ENCODE measurements at places on chromosomes 6 and 20. TPM values are rescaled to one million over a fixed set of nuclear protein-coding genes. Genes with fewer than 3 reads are reported as not detected.

The GABRR1 gene
- total RNA-seq = 0.15 TPM

The IYD gene
- total RNA-seq = 0.14 TPM

The MMP24 gene
- total RNA-seq = 20.5 TPM

The USP49 gene
- 6.0 TPM for total RNA-seq

The CCR6 gene
- total RNA-seq = not detected

The ULBP2 gene
- 0.91 TPM for total RNA-seq

The RING1 gene
- total RNA-seq = 42.4 TPM

The HLA-DMB gene
- total RNA-seq = 0.14 TPM

The PTPRT gene
- 1.0 TPM for total RNA-seq

The GABRR2 gene
- 0.25 TPM for total RNA-seq

The TMEM151B gene
- 2.0 TPM for total RNA-seq

DNA sequence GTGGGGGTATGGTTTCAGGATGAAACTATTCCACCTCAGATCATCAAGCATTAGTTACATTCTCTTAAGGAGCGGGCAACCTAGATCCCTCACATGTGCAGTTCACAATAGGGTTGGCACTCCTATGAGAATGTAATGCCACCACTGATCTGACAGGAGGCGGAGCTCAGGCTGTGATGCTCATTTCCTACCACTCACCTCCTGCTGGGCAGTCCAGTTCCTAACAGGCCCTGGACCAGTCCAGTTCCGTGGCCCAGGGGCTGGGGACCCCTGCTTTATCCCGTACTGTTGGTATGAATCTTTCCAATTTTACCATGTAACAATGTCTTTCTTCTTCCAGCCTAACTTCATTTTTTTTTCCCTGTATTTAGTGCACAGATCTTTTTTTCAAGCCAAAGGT is 94.9 kb downstream of the OGFRL1 start:
- peak; percentile 21 for ATAC-seq

DNA sequence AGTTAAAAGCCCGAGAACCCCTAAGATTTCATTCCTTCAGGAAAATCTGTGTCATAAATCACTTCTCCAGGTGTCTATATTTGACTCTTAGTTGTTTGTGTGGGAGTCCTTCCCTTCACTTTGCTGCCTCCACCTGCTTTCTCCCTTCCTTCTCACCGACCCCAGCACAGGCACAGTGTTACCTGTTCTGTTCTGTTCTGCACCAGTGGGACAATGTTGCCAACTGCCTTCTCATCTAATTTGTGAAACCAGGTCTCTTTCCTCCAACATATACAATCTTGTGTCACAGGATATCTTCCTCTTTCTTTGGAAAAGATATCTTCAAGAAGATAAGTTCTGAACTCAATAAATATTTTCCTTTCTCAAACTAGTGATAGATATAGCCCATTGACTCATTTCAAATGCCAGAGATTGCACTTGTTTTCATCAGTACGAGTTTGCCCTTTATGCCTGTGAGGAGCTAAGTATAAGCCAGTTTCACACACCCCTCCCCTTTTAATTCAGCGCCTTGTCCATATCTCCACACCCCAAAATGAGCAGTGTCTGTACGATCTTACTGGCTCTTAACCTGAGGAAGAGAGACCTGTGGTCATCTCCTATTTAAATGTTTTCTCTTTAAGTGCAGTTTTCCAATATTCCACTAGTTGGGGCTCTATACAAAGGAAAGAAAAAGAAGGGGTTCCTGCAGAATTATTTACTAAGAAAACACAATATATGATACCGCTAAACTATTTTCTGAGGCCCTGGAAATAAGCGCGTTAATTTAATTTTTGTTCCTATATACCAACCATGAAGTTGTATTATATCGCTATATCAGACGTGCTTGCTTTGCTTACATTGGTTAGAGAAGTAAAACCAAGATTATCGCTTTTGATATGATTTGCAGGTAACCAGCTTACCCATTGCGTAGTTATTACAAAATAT is 81.6 kb upstream of the PREP start:
- peak; percentile 55 for ATAC-seq

DNA sequence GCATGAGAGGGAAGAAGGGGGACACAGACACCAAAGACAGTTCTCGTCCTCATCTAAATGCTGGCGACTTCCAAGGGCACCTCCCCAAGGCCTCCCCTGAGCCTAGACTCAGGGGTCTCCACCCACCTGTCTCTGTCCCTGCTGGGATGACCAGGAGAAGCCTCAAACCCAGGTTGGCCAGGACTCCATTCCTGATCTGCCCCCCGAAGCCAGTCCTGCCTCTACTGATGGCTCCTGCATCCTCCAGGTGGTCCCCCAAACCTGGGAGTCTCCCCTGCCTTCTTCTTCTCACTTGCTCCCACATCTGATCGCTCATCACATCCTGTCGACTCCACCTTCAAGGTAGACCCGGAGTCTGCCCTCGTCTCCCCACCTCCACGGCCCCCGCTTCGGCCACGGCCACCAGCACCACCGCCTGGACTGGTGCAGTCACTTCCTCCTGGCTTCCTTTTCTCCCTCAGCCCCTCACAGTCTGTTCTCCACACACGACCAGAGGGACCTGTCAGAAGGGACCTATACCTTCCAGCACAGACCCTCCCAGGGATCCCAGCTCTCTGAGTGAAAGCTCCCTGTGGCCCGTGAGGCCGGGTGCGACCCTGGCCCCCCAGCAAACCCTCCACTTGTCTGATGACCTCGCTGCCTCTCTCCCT is 92.1 kb downstream of the CEBPB start:
- ATAC-seq = no peak

DNA sequence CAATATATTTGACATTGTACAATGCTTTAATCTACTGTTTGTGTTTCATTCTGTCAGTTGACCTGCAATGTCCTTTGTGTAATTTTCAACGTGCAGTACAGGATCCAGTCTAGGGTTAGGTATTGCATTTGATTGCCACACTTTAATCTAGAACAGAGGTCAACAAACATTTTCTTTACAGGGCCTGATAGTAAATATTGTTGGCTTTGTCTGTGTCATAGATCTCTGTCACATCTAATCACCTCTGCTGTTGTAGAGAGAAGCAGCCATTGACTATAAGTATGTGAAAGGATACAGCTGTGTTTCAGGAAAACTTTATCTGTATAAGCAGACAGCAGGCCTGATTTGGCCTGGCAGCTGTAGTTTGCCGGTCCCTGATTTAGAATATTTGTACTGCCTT is 39.3 kb downstream of the ATRN start:
- no peak for ATAC-seq

- no peak for ATAC-seq
These were observed 38.2 kb downstream of the PTPN1 start for GRCh38 chr20:50548396-50548795.

GRCh38 chr6:52139985-52140680 is 46.0 kb upstream of the IL17A start:
- ATAC-seq = no peak

DNA sequence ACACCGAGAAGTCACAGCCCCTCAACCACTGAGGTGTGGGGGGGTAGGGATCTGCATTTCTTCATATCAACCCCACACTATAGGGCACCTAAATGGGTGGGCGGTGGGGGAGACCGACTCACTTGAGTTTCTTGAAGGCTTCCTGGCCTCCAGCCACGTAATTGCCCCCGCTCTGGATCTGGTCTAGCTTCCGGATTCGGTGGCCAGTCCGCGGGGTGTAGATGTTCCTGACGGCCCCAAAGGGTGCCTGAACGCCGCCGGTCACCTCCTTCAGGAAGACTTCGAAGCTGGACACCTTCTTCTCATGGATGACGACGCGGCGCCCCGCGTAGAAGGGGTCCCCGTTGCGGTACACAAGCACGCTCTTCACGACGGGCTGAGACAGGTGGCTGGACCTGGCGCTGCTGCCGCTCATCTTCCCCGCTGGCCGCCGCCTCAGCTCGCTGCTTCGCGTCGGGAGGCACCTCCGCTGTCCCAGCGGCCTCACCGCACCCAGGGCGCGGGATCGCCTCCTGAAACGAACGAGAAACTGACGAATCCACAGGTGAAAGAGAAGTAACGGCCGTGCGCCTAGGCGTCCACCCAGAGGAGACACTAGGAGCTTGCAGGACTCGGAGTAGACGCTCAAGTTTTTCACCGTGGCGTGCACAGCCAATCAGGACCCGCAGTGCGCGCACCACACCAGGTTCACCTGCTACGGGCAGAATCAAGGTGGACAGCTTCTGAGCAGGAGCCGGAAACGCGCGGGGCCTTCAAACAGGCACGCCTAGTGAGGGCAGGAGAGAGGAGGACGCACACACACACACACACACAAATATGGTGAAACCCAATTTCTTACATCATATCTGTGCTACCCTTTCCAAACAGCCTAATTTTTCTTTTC is at the start of gene DCDC2:
TSS of gene DCDC2 (minus strand) at position 724 of the 883 bp plus-strand sequence. CDS start at position 415, 309 bp downstream.
- ATAC-seq = no peak

DNA sequence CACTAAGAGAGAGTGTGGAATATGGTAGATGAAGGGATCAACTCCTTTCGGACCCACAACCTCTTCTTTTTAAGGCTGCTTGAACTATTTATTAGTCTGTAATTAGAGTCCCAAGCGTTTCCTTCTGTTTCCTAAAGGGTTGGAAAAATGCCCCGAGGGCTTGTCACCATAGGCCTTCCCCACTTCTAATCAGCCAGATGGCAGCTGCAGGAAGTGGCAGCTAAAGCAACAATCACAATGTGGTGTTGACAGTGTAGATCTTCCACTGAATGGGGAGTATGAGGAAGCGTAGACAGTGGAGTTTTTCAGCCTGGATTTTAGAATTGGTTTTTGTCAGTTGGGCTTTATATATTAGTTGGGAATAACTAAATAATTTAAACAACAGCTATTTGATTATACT is 40.6 kb downstream of the SLC35D3 start:
- ATAC-seq = no peak

DNA sequence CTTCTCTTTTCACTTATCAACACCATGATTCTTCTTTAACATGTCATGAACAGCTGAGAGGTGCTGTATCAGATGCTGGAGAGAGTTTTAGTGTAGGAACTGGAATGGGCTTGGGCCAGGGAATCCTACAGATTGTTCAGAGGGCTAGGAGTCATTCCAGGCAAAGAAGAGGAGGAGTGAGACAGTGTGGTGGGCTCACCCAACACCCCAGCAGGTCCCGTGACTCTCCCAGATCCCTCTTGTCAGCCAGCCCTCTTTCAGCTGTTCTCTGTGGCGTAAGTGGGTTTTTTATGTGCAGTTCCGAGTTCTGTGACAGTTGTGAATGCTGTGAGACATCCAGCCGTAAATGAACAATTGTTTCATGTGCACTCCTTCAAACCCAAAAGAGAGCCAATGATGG is 31.4 kb upstream of the CEP162 start:
- no peak for ATAC-seq

GRCh38 chr6:17354700-17355403 is 38.5 kb upstream of the CAP2 start:
- ATAC-seq = no peak

DNA sequence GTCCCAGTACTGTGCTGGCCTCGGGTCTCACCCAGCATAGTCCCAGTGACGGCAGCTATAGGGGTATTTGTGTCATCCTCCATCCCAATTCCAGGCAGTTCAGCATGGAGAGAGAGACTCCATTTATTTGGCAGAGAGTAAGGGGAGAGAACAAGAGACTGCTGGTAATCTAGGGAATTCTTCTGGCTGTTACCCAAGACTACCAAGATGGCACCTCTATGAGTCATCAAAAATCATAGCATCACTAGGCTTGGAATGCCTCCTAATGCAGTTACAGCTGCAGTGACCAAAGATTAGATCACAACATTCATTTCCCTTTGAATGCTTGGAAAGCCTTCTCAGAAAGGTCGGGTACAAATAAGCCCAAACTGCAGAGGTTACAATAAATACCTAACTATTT is 660.4 kb upstream of the FLRT3 start:
- no peak for ATAC-seq

DNA sequence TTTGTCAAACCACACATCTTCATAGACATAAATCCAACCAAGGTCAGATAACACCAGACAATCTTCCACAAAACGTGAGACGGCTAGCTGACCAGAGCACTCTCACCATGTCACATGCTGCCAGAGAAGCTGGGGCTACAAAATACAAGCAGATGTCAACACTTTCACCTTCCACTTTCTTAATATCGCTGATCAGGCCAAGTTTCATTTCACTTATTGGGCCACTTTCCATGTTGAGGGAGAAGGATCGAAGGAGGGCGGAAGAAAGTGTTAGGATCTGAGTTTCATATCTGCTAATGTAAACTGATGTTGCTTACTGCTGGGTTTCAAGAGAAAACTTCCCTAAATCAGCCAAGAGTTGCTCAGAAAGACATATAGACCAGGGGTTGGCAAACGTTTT is 177.0 kb upstream of the PRDM1 start:
- no peak for ATAC-seq

- no peak for ATAC-seq
These were observed 186.7 kb upstream of the CST7 start for GRCh38 chr20:24762371-24762770.

GRCh38 chr6:819122-819521 is 126.2 kb upstream of the EXOC2 start:
- no peak for ATAC-seq

DNA sequence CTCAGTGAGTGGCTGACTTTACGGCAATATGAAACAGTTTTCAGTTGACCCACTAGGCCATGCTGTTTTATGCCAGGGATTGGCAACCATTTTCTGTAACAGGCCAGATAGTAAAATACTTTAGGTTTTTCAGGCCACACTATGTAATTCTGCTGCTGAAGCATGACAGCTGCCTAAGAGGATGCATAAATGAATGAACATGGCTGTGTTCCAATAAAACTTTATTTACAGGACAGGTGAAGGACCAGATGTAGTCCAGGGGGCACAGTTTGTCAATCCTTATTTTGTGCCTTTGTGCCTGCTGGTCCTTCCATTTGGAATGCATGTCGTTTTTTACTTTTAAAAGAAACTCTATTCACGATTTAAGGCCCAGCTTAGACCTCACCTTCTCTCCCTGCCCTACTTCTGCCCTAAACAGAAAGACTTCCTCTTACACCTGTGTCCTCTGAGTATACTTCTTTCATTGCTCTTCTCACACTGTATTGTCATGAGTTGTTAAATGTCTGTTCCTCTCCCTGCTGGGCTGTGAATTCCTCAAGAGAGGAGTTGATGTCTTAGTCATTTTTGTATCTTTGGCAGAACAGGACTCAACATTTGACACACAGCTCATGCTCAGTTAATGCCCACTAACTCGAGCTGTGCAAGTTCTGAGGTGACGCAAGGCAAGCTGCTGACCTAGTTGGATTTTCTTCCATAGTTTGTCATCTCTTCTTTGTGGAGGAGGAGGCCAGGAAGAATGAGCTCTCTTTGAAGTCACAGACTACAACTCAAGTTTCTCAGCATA is 90.1 kb upstream of the MAP7 start:
- ATAC-seq = no peak

GRCh38 chr6:89985751-89986493 is 91.7 kb downstream of the GJA10 start:
- ATAC-seq = peak; percentile 61

DNA sequence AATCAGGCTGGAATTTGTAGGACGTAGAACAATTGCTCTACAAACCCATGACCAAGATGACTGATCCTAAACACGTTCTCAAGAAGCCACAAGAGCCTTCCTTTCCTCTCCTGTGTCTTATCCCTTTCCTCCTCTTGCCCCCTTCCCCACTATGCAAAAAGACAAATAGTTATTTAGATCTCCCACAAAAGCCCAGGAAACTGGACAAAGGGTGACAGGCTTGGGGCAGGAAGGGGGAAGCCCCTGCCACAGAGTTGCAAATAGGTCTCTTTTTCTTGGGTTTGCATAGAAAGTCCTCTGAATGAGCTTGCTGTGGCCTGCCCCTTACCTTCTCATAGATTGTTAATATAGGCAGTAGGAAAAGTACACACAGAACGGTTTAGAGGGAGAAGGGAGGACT is 377.1 kb upstream of the BTBD3 start:
- no peak for ATAC-seq
